ENCODE measurements at places on chromosomes 12 and 14.

DNA sequence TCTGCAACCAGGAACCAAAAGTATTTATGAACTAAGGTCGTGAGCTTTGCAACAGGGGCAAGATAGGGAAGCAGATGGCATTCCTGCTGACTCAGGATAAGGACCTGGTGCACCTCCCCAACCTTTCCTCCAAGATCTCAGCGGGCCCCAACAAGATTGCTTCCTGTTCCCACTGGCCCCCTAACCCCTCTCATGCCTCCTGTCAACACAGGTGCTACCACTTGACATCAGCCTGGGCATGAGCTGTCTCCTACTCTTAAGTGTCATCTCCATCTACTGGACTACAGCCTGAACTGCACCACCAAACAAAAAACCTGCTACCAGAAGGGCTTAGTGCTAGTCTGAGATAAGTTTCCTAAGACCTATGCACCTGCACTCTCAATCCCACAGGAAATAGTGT lies 32.7 kb downstream of the MED6 start:
- peak; percentile 8 for DNase-seq

- DNase-seq: peak; percentile 81
Measured at GRCh38 chr12:12779529-12779928, 5.9 kb upstream of the APOLD1 start.

DNA sequence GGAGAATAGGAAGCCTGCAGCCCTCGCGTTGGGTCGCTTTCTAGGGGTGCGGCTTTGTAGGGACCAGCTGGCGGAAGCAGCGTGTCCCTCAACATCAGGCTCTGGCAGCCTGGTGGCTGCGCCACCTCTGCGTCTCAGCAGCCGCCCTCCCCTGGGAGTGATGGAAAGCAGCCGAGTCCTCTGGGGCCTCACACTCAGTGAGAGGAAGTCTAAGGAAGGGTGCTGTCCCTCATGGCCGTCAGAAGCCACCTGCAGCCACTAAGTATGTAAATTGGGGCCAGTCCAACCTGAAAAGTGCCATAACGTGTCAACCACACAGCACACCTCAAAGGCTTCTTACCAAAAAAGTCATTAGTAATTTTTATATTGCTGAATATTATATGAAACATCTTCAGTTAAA lies 80.3 kb downstream of the WDR20 start:
- DNase-seq: no peak

- no peak for DNase-seq
Measured at GRCh38 chr12:6699259-6699988, 1.2 kb downstream of the PIANP start.

GRCh38 chr14:101843665-101844064 lies 82.2 kb downstream of the PPP2R5C start:
- no peak for DNase-seq

DNA sequence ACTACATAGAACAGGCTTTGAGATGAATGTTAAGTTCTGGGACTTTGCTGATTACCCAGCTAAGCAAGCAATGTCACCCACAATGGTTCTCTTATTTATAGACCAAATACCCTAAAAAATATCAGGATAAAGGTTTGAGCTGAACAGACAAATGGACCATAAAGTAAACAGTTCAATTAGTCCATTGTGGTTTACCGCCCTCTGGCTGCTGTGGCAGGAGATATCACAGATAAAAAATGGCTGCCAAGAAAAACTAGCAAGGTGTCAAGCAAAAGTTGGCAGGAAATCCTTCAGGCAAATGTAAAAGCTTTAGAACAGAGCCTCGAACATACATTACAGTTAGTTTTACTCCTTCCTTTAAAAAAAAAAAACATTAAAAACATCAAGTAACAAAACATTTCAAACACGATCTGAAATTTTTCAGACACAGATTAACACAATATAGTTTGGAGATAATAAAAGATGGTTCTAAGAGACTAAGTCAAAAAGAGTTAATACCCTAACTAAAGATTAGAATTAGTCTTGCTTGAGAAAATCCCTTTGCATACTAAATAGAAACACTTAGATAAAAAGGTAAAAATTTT lies 41.3 kb downstream of the MED13L start:
- DNase-seq: peak; percentile 45

DNA sequence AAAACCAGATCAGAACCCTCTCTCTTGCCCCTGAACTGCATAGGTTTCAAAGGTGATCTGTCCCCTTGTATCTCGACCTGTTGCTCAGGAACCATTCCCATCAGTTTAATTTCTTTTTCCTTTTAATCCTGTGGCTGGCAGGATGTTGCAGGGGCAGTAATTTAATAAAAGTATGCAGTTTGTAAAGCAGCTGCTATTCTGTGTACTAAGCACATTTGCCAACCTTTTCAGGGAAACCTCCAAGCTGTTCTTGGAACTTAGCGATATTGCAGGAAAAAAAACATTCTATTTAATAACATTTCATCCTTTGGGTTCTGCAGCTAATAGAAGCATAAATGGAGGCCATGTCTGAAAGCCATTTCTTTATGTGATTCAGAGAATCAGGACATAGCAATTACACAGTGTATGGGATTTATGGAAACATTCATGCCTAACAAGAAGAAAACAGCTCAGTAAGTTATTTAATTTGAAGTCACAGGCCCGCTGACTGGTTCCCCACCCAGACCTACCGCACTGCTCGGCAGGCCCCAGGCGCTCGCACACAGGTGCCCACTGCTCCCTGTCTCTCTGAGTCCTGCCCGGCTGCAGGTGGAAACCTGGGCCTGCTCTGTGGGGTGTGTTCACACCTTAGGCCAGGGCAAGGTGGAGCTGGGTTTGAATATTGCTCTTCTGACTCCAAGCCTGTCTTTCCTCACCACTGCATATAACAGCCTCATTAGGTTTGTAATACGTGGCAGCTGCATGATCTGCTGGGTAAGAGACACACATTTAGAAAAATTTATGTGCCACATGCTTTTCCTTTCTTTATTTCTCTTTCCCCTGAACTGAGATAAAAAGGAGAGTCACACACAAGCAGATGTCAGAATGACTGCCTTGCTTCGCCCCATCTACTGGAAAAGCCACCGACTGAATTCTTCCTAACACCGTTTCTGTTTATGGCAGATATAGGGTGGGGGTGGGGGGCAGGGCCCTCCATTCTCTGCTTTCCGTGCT lies 119.7 kb downstream of the SLC25A47 start:
- DNase-seq: no peak

- peak; percentile 75 for DNase-seq
Measured at GRCh38 chr12:50597200-50598195, 92.7 kb downstream of the DIP2B start.

- no peak for DNase-seq
Measured at GRCh38 chr12:122079033-122079531, 526 bp downstream of the MLXIP start.

GRCh38 chr12:9068086-9068485 lies 47.6 kb downstream of the A2M start:
- no peak for DNase-seq

DNA sequence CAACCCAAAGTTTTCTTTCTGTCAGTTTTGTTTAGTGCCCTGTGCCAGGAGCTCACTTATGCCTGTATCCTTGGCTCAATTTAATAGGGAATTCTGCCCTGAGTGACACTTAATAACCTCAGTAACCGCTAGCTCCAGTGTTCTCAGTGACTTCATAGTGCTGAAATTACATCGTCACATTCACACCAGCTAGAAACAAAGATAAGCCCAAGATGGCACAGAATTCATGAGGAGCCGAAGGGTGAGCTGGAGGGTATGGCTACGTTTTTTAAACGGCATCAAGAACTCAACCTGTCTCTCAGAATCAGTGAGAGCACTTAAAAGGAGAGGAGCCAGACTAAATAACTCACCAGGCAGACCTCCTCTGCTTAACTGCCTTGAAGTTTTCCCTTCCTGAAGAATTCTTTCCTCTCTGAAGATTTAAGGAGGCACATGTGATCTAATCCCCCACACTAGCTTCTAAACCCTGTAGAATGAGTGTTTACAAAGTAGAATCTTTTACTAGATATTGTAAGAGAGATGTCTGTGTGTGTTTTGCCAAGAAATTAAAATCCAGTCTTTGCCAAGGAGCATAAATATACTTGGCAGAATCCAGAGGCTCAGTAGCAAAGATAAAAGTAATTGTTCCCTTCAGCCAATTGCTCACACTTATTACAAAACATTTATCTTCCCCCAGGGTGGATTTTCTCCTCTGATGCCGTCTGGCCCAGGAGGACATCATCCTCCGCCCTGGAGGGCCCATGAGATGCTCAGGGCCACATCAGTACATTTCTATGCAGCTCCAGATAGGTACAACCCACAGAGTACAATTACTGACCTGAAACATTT lies 37.3 kb downstream of the PTGER2 start:
- peak; percentile 83 for DNase-seq
